AG04449 (cell line): ENCODE measurements at places on chromosomes 2 and 18.

- DNase-seq, result peak; percentile 82
Observed at GRCh38 chr2:73856214-73856613, 27.5 kb downstream of the STAMBP start.

- no peak for DNase-seq
Observed at GRCh38 chr2:70403267-70404053, 101.6 kb upstream of the FAM136A start.

DNA sequence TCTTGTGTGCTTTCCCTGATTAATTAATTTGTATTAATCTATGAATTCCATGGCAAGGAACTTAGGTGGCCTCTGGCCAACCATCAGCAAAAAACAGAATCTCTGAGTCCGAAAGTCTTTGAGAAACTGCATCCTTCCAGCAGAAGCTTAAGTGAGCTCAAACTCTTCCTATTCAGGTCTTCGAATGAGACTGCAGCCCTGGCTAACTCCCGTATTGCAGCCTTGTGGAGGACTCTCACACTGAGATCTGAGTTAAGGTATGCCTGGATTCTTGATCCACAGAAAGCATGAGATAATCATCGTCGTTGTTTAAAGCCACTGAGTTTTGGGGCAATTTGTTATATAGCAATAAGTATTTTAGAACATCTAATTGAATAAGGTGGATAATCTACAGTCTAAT is 1143.9 kb upstream of the NXPH2 start:
- DNase-seq, result no peak

- DNase-seq, result no peak
Observed at GRCh38 chr18:58871514-58872420, 7.1 kb downstream of the ZNF532 start.

DNA sequence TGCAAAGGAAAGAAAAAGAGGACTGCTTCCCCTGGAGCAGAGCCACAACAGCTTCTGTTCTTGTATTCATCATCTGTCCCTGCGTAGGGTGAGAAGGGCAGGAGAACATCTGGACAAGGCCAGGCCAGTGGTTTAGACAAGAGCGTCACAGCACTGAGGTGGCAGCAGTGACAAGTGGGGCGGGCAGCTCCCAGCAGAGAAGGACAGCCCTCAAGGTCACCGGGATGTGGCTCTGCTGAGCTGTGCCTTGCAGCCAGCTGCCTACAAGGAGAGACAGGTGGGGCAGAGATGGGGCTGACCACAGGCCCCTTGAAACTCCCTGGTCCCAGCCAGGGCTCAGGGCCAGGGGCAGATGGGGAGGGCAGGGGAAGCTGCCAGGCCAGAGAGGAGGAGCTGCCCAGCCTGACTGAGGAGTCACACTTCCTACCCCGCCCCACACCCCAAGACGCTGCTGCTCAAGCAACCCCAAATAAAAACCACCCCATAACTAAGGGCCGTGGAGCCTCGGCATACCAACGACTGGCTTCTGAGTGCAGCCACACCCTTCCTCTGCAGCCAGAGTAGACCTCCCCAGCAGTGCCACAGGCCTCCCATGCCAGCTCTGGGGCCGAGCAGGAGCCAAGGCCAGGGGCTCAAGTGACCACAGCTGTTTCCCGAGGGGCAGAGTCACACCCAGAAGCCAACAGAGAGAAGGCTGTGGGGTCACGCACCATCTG is 5.4 kb downstream of the RAB11FIP5 start:
- no peak for DNase-seq

- DNase-seq, result no peak
Observed at GRCh38 chr2:217091531-217091930, 231.7 kb upstream of the TNP1 start.

- peak; percentile 33 for DNase-seq
Observed at GRCh38 chr2:172208791-172209325, 106.2 kb upstream of the DLX2 start.

DNA sequence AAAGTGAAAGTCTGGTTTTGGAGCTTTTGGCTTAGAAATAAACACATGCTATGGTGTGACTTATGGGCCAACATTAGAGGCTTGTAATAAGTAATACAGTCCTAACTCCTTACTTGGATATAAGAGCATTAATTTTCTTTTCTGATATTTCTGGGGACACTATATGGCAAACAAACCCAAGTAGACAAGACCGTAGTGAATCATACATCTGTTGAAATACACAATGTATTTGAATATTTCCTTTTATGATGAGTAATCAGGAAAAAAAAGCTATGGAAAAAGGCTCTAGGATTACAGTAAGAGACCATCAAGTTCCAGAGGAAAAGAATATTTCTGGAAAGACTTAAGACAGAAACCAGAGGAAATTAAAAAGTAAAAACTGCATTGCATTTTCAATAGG is 146.0 kb upstream of the CYP26B1 start:
- no peak for DNase-seq

- DNase-seq, result no peak
Observed at GRCh38 chr2:233386382-233387041, 32.2 kb downstream of the DGKD start.
